GOT3 (cell line): ENCODE measurements at places on chromosomes 16 and 17.

- no peak for DNase-seq
Measured at GRCh38 chr16:81796583-81797346, 17.7 kb downstream of the PLCG2 start.

DNA sequence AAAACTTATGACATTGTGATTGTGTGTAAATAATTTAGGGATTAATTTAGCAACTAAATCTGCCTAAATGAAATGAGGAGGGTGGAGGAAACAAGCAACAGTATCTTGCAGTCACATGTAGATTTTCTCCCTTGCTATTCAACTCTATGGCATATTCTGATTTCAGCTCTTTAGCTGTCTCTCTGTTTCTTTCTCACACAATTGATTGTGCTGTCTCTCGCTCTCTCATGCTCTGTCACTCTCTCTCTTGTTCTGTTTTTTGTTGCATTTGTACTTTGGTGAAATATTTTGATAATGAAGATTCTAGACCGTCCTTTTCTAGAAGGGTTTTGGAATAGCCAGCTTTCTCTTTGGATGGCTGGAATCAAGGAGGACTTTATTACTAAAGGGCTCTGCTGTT lies 70.6 kb downstream of the BCAS3 start:
- DNase-seq, result no peak

GRCh38 chr17:58666858-58667267 lies 25.0 kb downstream of the TEX14 start:
- DNase-seq, result no peak

DNA sequence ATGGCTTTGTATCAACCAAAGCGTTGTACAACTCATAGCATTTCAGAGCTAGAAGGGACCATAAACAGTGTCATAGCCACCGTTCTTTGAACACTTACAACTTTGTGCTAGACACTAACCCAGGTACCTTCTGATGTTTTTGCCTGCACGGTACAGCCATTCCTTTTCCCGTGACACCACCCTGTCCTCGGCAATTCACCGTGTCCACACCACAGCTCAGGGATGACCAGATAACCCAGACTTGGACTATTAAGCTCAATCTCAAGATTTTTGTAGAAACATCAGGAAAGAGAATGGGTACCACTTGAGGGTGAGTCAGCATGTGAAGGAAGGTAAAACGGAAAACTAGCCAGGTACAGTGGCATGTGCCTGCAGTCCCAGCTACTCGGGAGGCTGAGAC lies 9.8 kb upstream of the CBFB start:
- no peak for DNase-seq

GRCh38 chr17:81323411-81323868 lies 28.3 kb upstream of the SLC38A10 start:
- no peak for DNase-seq

GRCh38 chr16:89505204-89506112 lies 2.7 kb upstream of the SPG7 start:
- DNase-seq, result peak; percentile 44
